ENCODE measurements at places on chromosomes 1 and 21. TPM values are rescaled to one million over a fixed set of nuclear protein-coding genes. Genes with fewer than 3 reads are reported as not detected.

Gene PTGER3
- 3.7 TPM for total RNA-seq

DNA sequence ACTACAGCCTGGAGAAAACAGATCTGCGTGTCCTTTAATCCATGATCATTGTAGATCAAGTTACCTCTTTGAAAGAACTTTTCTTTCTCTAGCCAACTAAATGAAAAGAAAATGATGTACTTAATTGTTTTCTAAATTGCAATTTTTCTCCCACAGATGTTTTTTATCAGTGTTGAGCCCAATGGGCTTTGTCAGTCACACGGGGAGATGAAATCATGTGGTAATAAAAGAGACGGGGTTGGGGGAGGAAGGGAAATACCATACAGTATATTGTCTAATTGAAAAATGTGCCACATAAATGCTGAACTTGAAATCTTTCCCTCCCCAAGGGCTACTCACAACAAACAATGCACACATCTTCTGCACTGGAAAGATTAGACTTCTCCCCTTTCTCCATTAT is 58.4 kb downstream of the NTMT2 start:
- no peak for DNase-seq

GRCh38 chr1:151070474-151071276 is at the start of gene GABPB2:
TSS of gene GABPB2 (plus strand) at chr1:151070761. CDS start at chr1:151088190, 17,429 bp downstream.
- DNase-seq = peak; percentile 86

- no peak for DNase-seq
Observed at GRCh38 chr1:147892216-147892615, 10.4 kb upstream of the GJA8 start.

All from naive thymus-derived CD4-positive, alpha-beta T cell (primary cell).